ENCODE measurements at places on chromosomes 2 and 18.

DNA sequence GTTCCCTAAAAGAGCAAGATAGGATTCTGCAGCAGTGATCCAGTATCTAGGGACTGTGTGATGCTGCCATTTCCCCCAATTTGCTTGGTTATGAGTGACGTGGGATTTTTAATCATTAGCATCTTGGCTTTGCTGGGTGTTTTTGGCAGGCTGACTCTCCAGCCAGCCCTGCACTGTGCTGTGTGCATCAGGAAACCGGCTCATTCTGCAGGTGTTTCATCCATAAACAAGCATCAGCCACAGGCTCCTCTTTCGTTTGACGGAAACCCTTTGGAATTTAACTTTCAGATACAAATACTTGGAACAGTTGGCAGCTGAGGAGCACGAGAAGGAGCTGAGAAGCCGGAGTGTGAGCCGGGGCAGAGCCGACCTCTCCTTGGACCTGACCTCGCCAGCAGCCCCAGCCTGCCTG is 135.9 kb downstream of the TPGS2 start:
- DNase-seq = no peak

DNA sequence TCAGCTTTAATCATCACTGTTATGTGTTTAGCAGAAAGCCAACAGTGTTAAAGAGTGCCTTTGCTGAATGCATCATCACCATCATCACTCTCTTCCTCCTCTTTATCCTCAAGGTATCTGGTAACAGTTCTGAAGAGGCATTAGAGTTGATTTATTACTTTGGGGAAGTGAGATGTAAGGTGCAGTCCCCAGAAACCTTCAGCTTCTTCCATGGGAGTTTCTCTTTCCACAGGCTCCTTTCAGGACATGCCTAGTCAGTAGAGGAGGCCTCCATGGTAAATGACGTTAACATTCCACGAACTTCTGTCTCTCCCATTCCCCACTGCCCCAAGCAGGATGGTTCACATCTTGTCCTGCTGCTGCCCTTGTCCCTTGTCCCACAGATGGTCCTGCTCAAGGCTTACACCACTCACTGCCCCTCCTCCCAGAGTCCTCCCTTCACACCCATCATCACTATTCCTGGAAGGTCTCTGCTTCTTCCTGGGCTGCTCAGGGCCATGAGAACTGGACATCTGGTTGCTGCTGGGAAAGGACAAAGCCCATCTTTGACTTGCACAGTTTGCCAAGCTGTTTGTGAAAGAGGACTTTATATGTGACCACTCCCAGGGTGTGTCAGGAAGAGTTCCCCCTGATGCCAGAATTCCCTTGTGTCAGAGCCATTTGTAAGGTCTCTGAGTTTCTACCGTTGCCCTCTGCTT is 5.3 kb upstream of the REG1A start:
- no peak for DNase-seq

- DNase-seq = no peak
These were observed 4.4 kb downstream of the LIMS2 start for GRCh38 chr2:127670957-127671290.

GRCh38 chr2:207128867-207129266 is 36.9 kb downstream of the KLF7 start:
- no peak for DNase-seq

GRCh38 chr2:234691968-234692955 is 195.4 kb upstream of the ARL4C start:
- DNase-seq = no peak

GRCh38 chr18:36108196-36108595 is 20.9 kb downstream of the SLC39A6 start:
- no peak for DNase-seq

GRCh38 chr2:240777456-240778212 is 42.4 kb downstream of the KIF1A start:
- no peak for DNase-seq

- peak; percentile 26 for DNase-seq
These were observed 168.9 kb downstream of the ANTXR1 start for GRCh38 chr2:69181806-69182427.

- no peak for DNase-seq
These were observed 3.5 kb downstream of the ICOS start for GRCh38 chr2:203940039-203940438.

DNA sequence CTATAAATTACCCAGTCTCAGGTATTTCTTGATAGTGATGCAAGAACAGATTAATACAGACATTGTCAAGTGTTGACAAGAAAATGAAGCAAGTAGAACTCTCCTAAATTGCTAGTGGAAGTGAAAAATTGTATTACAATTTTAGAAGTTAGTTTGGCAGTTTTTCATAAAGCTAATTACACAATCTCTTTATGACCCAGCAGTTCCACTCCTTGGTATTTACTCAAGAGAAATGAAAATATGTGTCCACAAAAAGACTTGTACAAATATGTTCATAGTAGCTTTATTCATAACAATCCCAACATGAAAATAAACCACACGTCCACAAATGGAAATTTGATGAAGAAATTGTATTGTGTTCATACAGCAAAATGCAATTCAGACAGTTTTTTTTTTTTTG is 49.4 kb downstream of the PDE1A start:
- DNase-seq = no peak

- no peak for DNase-seq
These were observed 21.2 kb downstream of the ACKR3 start for GRCh38 chr2:236590846-236591245.

DNA sequence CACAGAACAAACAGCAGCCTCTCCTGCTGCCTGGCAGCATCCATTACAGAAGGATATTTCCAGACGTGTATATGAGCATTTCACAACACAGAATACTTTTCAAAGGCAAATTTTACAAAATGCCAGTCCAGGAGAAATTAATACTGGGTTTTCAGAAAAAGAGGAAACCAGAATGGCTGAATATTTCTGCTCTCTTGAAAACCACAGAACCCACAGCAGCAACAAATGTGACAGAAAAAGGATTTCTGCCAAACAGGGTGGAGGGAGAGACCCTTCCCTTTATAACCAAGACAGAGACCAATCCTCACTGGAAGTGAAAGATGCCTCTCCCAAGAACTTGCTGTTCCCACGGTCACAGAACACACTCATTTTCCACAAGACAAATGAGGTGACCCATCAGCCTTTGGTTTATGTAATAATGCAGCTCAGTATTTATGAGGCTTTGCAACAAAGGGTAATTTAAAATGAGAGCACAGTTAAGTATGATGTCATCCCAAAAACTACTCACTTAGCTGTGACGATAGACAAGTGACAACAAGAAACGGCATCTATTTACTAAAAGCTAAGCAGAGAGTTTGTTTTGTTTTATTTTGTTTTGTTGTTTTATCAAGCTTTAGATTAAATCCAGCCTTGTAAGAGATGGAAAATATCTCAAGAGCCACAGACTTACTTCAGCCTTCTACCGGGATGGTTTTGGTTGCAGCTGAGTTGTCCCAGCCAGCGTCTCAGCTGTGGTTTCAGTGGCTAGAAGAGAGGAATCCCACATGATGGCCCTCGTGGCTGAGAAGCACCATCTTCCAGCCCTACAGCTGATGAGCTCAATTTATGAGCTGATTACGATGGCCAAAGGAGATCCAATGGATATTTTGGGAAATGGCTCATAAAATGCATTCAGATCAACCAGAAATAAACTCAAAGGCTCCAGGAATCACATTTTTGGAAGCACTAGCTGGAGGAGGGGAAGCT is 249.3 kb upstream of the AGAP1 start:
- DNase-seq = peak; percentile 59

DNA sequence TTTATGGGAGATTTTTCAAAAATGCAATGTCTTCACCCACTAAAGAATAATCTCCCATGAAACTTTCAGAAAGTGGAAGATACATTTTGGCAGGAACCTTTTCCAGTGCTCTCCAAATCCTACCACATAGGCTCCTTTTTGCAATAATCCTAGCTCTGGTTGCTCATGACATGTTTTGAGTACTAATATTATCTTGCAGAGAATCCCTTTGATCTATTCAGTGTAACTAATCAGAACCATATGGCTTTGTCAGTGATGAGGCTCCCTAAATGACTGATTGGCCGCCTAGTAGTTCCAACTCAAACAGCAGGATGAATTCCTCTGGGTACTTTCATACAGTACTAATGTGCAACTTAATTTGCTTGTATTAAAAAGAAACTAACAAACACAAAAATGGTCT is 544.0 kb upstream of the FAM98A start:
- no peak for DNase-seq

Data from common myeloid progenitor, CD34-positive (primary cell).